Neural progenitor cell (in vitro differentiated cells): ENCODE measurements at places on chromosomes 2 and 18. TPM values are rescaled to one million over a fixed set of nuclear protein-coding genes. Genes with fewer than 3 reads are reported as not detected.

The PLA2R1 gene
- total RNA-seq, result 0.45 and 0.90 TPM in 2 replicates

- no peak for DNase-seq
Measured at GRCh38 chr18:44911260-44911659, 230.6 kb downstream of the SETBP1 start.

The PKDCC gene
- total RNA-seq, result 70.4 and 133 TPM in 2 replicates

The ANKRD39 gene
- total RNA-seq, result 4.0 and 17.3 TPM in 2 replicates

DNA sequence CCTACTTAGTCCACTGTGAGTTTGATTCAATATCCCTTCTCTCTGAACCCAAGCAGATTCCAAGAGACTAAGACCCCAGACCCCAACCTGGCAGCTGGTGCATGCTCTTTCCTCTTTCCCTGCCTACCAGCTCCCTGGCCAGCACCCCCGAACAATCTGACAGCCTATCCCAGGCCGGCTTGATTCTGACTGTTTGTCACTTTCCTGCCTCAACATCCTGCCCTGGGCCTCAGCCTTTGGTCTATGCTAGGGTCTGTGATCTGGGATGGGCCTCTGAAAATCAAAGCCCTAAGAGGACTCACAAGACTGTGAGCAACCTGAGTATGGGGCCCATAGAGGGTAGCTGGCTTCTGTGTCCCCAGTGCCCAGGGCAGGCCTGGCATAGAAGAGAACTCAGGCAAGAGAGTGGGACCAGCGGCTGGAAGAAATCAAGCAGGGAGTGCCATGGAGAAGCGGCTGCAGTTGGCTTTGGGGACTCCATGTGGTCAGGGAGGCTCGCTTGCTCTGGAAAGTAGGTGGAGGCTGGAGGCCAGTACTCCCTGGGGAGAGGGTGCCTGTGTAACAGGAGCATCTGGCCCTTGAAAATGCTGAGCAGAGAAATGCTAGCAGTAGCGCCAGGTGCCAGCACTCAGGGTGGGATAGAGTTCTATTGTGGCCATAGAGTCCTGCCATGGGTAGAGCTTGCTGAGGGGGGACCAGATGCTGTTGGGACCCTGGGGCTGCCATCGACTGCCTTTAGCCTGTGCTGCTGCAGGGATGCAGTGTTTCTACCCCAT, 343.9 kb downstream of the DYSF start:
- DNase-seq, result no peak

GRCh38 chr2:63059793-63060471, 9.3 kb downstream of the OTX1 start:
- peak; percentile 35 for DNase-seq

DNA sequence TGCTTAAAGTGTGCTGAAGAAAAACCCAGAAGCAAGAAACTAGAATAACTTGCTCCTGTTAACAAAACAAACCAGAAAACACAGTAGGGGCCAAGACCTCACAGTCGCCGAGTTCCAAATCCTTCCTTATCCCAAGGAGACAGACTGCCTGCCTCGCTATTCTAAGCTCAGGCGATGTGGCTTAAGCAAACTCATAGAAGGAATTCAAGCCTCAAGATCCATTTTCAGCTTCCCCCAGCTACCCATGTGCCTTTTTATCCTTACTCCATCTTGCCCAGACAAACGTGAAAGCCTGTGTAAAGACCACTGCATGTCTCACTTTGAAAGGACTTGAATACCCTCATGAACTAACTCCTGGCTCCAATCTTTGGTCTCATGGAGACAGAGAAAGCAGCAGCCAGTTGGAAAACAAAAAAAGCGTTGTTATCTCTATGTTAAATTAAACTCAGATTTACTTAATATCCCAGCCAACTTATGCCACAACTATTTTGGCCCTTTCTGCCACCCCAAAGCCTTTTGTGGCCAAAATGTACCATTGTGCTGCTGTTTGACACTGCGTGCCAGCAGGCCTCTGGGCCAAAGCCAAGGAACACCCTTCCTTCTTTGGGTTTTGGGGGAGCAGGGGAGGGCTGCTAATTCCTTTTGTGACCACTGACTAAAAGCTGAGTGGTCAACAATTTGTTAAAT, 123.2 kb upstream of the FZD5 start:
- peak; percentile 63 for DNase-seq

DNA sequence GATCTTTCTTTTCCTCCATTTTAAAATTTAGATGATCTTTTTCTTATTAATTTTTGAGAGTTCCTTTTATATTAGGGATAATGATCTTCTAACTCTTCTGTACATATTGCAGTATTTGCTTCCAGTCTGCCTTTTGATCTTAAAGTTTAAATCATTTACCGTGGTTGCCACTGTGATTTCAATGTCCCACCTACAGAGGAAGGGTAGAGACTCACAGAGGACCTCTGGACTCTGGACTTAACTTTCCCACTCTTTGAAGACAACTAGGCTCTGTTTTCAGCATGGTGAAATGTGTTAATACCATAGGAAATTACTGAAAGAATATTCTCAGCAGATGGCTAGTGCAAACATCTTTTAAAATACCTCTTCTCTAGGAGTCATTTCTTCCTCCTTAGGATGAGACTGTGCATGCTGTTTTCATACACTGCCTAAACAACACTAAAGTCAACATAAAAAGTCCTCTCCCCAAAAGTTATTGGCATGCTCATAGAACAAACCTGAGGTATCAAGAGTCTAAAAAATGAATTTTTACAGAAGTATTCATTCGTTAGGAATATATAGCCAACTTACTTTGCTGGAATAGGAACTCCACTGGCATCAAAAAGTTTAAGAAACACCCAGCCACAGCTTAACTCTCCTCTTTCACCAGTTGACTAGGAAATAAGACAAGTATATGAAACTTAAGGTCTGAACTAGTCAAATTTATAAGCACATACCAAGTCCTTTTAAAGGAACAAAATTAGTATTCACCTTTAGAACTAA, 30.7 kb upstream of the MALL start:
- DNase-seq, result no peak

- peak; percentile 60 for DNase-seq
Measured at GRCh38 chr2:171703574-171704347, 16.5 kb downstream of the DYNC1I2 start.

DNA sequence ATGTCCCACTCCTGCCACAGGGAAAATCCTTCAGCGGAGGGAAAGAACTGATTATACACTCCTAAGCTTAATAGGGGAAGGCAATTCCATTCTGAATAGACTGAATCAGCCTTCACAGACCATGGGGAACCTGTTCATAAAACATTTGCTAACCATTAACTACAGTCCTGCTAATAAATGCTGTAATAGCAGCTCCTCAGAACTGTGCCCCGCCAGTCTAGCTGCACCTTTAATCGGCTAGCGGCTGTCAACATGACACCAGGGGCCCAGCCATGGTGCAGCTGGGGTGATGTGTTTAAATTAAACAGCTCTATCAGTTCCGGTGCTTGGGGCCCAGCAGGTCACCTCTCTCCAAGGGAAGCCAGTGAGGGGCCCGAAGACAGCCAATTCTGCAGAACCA, 77.8 kb downstream of the GALNT14 start:
- no peak for DNase-seq

GRCh38 chr2:210715560-210716082, 159.2 kb downstream of the CPS1 start:
- no peak for DNase-seq

The RPRM gene
- total RNA-seq, result 0.51 and 1.3 TPM in 2 replicates

DNA sequence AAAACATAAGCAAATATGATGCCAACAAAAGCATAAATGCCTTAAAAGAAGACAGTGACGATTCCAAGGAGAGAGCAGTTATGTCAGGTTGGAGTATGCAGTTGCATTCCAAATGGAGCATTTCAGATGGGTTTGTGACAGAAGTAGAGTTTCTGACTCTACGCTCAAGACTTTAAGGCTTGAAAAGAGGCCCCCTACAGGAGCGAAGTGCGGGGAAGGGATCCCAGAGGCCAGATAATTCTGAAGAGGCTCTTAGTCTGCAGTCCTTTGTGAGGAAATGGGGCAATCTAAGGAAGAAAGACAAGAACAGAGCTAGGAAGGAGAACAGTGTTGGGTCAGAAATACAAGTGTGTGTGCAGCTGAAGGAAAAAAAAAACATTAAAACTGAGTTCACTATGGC, 95.5 kb downstream of the ZNF521 start:
- DNase-seq, result peak; percentile 49

The IL36G gene
- total RNA-seq, result 0.59 and 1.3 TPM in 2 replicates

The PTPRM gene
- 13.9 and 18.6 TPM in 2 replicates for total RNA-seq

GRCh38 chr18:69786427-69786826, 161.2 kb downstream of the CD226 start:
- DNase-seq, result no peak

- DNase-seq, result peak; percentile 57
Measured at GRCh38 chr2:191165176-191165643, 14.4 kb upstream of the STAT4 start.

The CNDP1 gene
- not detected in 2 replicates for total RNA-seq

DNA sequence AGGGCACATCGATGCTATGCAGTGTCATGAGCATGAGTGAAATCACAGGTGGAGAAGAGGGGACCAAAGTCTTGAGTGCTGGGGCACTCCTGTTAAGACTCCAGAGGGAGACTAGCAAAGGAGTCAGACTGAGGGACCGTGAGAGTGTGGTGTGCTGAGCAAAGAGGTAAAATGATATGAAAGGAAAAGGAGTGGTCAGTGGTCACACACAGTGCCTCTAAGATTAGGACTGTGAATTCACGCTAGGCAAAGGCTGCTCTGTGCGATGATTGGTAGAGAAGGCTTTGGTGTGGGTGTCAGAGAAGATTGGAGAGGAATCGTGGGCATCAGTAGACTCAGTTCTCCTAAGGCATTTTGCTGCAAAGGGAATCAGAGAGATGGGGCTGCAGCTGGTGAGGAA, 12.8 kb downstream of the SOCS6 start:
- DNase-seq, result no peak

The POTEI gene
- 1.8 and 2.4 TPM in 2 replicates for total RNA-seq

DNA sequence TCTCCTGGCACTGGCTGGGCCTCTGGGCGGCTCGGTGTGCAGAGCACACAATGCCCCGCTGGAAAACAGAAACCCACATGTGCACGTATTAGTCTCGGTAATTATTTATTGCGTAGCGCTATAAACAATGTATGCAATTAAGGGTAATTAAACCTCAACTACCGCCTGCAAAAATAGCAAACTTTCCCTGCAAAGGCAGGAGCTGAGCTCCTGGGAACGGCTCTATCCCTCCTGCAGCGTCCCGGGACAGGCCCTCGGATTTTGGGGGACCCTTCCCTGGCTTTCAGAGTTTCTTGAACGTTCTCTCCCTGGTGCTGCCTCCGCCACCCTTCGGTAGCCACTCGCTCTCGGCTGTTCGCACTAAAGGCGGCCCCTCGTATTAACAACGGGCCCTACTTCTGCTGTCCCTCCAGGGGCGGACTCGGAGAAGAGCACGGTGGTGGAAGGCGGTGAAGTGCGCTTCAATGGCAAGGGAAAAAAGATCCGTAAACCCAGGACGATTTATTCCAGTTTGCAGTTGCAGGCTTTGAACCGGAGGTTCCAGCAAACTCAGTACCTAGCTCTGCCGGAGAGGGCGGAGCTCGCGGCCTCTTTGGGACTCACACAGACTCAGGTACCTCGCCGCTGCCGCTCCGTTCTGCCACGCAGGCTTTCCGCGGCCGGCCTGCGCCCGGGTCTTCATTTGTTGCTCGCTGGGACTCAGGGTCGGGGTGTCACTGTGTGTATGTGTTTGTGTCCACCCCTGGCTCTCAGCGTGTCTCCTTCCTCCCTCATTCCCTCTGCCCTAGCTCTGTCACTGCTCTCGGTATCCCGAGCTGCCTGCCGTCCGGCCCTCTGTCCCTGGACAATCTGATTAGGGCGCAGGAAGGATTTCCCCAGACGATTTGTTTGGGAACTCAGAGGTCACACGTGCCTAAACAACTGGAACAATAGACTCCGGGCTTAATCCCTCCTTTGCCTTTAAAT, 1.2 kb downstream of the DLX1 start:
- DNase-seq, result peak; percentile 94

The CD8B gene
- total RNA-seq, result not detected in 2 replicates

DNA sequence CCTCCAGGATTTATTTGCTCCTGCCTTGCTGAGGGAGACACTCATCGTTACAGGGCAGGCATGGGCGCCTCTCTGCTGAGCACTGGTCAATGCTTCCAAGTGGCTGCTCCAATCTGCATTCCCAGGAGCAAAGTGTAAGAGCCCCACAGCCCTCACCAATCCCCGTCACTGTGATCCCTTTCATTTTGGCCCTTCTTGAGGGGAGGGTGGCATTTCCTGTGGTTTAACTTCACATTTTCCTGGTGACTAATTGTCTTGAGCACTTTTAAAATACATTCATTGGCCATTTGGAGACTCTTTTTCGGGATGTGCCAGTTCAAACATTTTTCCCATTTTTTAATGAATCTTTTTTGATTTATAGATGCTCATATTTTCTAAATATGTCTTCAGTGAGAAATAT, 33.0 kb downstream of the TPO start:
- no peak for DNase-seq

DNA sequence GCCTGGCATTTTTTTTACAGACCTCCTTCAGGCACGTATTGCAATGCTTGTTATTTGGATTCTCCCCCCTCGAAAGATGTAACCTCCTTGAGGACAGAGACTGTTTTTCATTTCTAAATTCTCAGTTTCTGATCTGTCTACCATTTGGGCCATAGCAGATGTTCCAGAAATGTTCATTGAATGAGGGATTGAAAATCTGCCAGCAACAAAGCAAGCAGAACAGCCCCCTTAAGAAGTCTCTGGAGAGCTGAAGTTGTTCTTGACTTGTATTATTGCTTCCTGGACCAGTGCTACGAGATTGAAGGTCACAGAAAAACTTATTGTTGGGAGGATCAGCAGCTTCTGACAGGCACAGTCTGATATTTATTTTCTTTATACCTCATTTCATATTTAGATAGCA, 355.5 kb downstream of the EPHA4 start:
- no peak for DNase-seq

DNA sequence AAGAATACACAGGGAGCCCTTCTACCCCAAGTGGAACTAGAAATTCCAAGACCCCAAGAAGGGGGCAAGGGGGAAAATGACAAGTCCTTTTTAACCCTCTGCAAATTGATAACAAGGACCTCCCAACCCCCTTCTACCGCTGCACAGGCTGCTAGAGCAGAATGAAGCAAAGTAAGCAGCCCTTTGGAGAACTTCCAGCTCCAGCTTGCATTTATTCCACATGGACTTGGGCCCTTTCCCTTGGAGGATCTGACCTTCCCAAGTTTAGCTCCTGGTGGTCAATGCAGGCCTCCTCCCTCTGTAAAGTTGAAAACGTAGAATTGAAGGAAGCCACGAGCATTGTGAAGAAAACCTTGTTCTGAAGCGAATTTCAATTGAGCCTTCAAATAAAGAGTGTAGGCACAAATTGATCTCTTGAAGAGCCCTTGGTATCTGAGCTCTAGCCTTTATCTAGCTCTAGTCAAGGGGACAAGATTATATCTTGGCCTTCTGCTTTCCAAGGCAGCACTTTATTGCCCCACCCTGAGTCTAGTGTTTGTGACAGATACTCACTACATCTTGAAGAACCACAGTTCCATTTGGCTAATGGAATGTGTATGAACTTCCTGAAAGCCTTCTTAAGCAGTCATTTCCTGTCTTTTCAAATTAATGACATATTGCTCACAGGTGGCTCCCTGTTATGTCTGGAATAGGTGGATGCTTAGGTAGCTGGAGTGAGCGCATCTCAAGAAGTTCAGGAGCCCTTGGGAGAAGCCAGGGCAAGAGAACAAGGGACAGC, 37.2 kb downstream of the SLC14A2 start:
- no peak for DNase-seq

- no peak for DNase-seq
Measured at GRCh38 chr2:111167076-111167862, 46.6 kb downstream of the BCL2L11 start.

GRCh38 chr2:216119146-216119545, 10.0 kb downstream of the XRCC5 start:
- peak; percentile 83 for DNase-seq

The SNX17 gene
- total RNA-seq, result 65.2 and 92.6 TPM in 2 replicates

GRCh38 chr18:6865251-6865650, 135.7 kb downstream of the ARHGAP28 start:
- no peak for DNase-seq
